Cortex of kidney (tissue), 1 donor: ENCODE measurements at places on chromosomes 5 and 9.

- no peak for DNase-seq
Observed at GRCh38 chr5:154729613-154730012, 25.6 kb upstream of the LARP1 start.

DNA sequence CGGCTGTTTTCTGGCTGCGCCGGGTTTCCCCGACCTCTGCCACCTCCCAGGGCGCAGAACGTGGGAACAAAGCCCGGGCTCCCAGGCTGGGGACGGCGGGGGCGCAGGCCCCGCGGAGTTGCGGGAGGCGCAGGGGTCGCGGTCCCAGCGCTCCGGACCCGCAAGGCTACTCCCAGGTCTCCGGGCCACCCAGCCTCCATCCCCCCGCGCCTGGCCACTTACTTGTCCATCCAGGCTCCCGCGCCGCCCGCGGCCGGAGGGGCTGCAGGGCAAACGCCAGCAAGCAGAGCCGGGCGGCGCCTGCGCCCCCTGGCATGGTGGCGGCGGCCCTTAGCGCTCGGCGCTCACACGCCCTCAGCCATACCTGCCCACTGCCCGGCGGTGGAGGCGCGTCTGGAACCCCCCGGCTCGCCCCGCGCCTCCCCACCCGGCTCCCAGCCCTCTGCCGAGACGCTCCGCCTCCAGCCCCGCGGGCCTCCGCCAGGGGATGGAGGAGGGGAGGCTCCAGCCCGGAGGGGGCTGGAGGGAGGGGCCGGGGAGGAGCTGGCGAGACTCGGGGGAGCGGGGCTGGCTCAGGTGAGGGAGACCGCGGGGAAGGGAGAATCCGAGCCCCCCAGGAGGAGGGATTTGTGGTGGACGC, at the start of gene ADAM19:
Gene ADAM19 (minus strand): TSS at position 395 of the 640 bp plus-strand sequence. CDS start 79 bp downstream, at position 316.
- no peak for DNase-seq

DNA sequence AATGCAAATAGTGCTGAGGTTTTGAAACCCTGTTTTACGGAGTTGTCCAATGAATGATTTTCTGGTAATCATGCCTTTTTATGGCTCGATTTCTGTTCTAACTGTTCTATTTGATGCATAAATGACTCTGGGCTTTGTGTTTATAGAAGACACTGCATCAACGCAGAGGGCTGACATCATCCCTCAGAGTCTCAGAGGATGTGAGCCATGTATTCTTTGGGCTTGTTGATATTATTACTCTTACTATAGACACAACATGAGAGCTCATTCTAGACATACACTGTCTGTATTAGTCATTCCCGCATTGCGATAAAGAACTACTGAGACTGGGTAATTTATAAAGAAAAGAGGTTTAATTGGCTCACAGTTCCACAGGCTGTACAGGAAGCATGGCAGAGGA, 31.6 kb downstream of the CDH6 start:
- no peak for DNase-seq

- no peak for DNase-seq
Observed at GRCh38 chr5:133610489-133611356, 1.6 kb downstream of the FSTL4 start.

DNA sequence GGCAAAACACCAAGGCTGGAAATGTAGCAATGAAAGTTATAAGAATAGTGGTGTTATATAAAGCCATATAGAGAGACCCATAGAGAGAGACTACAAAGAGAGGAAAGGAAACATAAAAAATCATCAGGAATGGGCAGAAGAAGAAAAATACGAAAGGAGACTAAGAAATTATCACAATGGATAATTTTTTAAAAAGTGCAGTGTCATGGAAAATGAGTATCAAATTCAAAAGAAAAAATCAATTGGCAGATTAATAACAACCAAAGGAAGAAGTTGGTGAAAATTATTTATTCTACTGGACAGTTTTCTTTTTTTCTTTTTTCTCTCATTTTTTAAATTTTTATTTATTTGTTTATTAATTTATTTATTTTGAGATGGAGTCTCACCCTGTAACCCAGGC, 1488.4 kb upstream of the WWC1 start:
- DNase-seq, result no peak

- DNase-seq, result no peak
Observed at GRCh38 chr9:116403171-116403570, 249.6 kb downstream of the PAPPA start.

- DNase-seq, result no peak
Observed at GRCh38 chr5:81949462-81949861, 22.4 kb upstream of the ATG10 start.

- DNase-seq, result no peak
Observed at GRCh38 chr9:124392871-124393460, 22.3 kb downstream of the PSMB7 start.

DNA sequence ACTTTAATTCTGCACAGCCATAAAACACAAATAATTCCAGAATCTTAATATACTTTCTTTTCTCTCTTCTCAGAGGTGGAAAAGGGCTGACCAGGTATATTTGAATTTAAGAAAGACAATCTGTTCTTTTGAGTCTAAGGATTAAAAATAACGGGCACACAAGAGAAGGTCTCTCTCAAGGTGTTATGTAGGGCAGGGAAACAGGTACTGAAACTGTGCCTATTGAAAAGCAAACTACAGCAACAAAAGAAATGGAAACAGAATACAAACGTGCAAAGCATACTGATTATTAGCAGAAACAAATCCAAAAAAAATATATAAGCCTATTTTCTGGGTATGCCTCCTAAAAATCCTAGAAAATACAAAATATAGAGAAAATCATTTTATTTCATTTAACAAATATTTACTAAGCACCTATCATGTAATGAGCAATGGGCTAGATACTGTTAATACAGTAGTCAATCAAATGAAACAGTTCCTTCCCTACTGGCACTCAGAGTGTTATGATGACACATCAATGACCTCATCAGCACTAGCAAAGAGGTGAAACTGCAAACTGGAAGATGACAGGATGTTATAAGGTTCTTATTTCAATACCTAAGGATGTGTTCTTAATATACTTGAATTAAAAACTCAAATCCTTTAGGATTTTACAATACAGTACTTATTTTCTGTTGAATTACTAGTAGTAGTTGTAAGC, 87.7 kb downstream of the AUH start:
- DNase-seq, result no peak

- DNase-seq, result no peak
Observed at GRCh38 chr9:94772639-94773303, 46.3 kb downstream of the AOPEP start.

GRCh38 chr5:176184608-176185132, 53.6 kb upstream of the SIMC1 start:
- DNase-seq, result no peak

DNA sequence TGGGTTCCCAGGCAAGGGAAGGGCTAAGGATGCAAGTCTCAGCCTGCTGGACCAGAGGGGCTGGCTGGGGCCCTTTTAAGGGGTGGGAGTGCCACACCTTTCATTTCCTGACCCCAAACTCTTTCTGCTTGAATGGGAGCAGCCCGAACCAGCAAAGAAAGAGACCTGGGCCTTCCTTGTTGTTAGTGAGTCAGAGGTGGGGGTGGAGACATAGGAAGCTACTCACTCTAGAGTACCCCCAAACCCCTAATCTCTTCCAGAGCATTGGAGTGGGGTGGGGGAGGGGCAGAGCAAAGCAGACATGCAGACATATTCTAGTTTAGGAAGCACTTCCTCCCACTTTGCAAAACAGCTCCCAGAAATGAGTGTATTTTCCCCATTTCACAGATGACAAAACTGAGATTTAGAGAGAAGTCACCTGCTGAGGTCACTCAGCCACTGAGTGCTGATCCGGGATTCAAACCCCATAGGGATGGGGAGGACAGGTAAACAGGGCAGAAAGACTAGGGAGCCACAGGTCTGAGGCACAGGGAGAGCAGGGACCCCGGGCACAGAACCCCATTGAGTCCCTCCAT, 6.0 kb upstream of the AQP3 start:
- no peak for DNase-seq

GRCh38 chr9:126705767-126706697, 92.3 kb downstream of the LMX1B start:
- no peak for DNase-seq

GRCh38 chr9:109639674-109640579, 140.1 kb upstream of the PALM2AKAP2 start:
- DNase-seq, result no peak

DNA sequence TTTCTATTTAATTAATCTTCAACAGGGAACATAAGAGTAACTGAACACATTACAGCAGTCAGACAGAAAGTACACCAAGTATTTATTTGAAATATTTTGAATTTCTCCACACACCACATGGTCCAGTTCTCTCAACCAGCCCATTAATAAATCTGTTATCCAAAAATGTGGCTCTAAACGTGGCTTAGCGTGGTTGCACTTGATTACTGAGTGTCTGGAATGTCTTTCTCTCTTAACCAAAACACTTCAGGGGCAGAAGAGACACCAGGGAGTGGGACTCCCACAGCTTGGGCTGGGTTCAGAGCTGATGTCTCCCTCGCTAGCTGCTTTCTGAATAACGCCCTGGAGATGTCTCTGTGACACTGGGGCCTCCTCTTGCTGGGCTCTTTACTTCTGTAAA, 52.6 kb upstream of the FANCC start:
- no peak for DNase-seq

GRCh38 chr9:106350777-106351176, 512.2 kb upstream of the ZNF462 start:
- DNase-seq, result no peak

GRCh38 chr5:151318850-151319732, 15.5 kb upstream of the SLC36A3 start:
- DNase-seq, result no peak

GRCh38 chr5:61631438-61631941, 299.4 kb downstream of the ZSWIM6 start:
- DNase-seq, result no peak

DNA sequence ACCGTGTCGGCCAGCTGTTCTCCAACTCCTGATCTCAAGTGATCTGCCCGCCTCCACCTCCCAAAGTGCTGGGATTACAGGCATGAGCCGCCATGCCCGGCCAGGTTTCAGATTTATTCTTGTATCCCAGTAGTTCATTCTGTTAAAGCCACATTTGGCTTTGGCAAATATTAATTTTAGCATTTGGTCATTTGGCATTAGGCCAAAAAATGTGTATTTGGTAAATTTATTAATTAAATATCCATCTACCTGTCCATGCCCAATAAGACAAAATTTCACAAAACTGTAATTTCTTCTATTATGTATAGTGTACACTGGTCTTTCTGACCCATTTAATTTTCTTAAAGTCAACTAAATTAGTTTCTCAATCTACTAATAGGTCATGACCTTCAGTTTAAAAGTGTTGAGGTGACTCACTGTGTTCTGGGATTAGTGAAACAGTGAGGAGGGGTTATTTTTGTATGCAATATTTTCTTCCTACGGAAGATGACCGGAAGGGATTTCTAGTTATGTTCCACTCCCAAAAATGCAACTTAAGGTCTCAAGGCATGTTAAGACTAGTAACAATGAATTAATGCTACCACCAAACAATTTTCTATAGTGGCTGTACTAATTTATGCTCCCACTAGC, 21.0 kb downstream of the OSTF1 start:
- DNase-seq, result no peak

GRCh38 chr9:117290856-117291622, 123.8 kb downstream of the ASTN2 start:
- no peak for DNase-seq

DNA sequence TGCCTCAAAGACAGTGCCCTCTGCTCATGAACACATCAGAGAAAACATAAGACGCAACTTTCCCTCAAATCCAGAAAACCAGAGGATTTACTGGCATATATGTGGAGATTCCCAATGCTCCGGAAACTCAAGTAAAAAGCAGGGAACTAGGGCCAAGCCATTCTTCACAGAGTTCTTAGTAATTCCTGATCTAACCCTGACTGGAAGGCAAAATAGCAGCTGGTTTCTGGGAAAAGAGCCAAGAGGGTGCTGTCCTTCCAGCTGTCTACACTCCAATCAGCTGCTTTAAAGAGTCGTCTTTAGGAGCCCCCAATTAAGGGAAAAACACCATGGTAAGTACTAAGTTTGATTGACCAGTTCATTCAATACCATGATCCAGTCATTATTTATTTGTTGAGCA, 49.6 kb downstream of the GNA14 start:
- no peak for DNase-seq

- no peak for DNase-seq
Observed at GRCh38 chr5:65185468-65185867, 296.3 kb downstream of the ADAMTS6 start.

DNA sequence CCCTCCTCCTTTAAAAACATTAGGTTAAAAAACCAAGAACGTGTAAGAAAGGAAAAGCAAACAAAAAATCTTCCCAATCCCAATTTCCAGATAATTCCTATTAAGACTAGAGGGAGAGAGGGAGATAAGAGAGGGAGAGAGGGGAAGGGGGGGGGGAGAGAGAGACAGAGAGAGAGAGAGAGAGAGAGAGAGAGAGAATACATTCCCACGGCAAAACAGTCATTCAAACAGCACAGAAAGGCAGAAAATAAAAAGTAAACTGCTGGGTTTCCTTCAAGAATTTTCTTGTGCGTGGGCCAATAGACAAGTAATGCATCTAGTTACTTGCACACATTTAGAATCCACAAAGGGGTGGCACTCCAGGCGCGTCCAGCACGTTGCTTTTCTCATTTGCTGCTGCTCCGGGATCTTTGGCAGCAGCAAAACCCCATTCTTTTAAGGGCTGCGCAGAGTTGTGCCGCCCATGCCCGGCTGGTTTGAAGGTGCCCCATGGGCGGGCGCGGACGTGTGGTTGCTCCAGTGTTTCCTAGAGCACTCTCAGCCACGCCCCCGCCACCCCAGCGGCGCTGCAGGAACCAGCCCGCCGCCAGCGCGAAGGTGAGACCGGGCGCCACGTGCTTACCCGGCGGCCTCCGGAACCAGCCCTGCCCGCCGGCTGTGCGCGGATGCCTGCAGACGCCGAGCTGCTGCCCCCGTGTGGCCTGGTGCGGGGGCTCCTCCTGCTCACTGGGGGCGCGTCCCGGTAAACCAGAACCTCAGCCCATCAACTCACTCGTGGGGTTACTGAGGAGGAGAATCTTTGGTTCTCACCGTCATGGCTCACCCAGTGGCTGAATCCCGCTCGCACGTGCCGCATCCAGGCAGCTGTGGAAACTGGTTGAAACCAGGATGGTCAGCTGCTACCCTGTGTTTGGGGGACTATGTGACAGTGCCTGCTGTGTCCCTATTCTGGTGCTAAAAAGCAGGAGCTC, 44.6 kb downstream of the STC2 start:
- DNase-seq, result no peak

GRCh38 chr9:87080512-87081264, 133.4 kb upstream of the GAS1 start:
- DNase-seq, result no peak

DNA sequence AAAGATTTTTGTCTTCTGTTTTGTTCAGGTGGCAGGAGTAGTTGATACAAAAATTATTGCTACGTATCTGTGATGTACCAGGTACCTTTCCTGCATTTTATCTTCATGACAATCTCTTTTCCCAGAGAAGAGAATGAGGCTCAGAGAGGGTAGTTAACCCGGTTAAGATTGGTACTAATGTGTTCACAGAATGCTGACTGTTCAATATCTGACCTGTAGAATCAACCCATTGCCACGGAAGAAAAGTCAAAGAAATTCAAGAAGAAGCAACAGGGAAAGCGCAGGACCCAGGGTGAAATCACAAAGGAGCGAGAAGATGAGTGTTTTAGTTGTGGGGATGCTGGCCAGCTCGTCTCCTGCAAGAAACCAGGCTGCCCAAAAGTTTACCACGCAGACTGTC, 11.8 kb downstream of the RAB24 start:
- DNase-seq, result no peak

- no peak for DNase-seq
Observed at GRCh38 chr5:154412316-154412715, 33.5 kb upstream of the SAP30L start.

GRCh38 chr5:67910546-67910945, 305.0 kb upstream of the PIK3R1 start:
- DNase-seq, result no peak
